ENCODE measurements at places on chromosomes 1 and 21. TPM values are rescaled to one million over a fixed set of nuclear protein-coding genes. Genes with fewer than 3 reads are reported as not detected.

Gene CAMSAP2
- 48.2 TPM for total RNA-seq

Gene PLEKHN1
- 34.4 TPM for total RNA-seq

Gene EDARADD
- total RNA-seq = 16.6 TPM

Gene DMRTA2
- not detected for total RNA-seq

Gene ELAPOR1
- 0.86 TPM for total RNA-seq

Gene OR2L2
- 0.23 TPM for total RNA-seq

Gene FAM163A
- 10.1 TPM for total RNA-seq

Gene FLG
- not detected for total RNA-seq

Gene CELA3A
- total RNA-seq = not detected

Gene CD34
- 1.6 TPM for total RNA-seq

Gene SGIP1
- total RNA-seq = 9.8 TPM

DNA sequence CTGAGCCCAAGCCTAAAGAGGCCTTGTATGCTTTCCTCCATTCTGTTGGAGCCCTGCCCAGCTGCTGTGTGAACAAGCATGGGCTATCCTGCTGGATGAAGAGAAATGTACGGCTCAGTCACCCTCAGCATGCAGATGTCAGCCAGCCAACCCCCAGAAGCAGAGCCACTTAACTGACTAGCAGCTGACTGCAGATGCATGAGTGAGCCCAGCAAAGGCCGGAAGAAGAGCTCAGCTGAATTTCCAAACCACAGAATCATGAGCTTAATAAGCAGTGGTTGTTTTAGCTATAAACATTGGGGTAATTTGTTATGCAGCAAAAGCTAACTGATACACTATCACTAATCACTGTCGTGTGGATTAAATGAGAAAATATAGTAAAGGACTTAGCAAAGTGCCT is 39.0 kb downstream of the FOXO6 start:
- DNase-seq = no peak

GRCh38 chr1:34896612-34897011 is 32.8 kb downstream of the DLGAP3 start:
- DNase-seq = no peak

DNA sequence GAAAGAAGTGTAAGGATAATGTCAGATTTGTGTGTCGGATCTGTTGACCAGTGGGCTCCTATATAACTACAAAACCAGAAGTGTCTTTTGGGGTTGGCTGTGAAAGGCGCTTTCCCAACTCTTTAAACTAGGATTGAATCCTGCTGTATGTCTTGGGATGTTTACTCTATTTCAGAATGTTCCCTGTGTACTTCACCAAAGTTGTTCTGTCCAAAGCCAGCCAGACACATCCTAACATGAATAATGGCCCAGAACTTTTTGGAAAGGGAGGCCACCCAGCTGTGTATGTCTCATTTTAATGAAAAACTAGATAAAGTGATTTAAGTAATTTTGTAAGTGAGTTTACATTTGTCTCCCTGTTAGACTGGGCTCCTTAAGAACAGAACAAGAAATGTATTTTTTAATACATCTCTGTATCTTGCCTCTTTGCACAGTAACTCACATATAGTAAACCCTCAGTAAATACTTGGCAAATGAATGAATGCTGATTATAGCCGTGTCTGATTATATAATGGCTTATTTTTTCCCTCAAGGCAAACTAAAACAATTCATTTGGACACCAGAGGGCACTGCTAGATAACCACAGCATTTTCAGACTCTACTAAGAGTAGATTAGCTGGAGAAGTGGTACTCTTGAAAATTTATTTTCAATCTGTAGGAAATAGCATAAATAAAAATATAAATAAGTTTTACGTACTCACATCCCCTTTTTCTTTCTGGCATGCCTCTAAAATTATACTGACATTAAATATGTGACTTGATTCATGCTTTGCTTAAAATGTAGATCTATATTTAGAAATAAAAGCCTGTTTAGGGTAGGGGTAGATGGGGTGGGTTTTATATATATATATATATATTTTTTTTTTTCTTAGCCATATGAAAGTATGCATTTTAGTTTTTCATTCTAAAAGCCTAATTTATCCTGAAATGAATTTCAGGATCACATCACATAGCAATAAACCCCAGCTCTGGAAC is 23.8 kb downstream of the TSEN15 start:
- DNase-seq = no peak

- no peak for DNase-seq
These were observed 31.0 kb downstream of the NCAM2 start for GRCh38 chr21:21029164-21029563.

DNA sequence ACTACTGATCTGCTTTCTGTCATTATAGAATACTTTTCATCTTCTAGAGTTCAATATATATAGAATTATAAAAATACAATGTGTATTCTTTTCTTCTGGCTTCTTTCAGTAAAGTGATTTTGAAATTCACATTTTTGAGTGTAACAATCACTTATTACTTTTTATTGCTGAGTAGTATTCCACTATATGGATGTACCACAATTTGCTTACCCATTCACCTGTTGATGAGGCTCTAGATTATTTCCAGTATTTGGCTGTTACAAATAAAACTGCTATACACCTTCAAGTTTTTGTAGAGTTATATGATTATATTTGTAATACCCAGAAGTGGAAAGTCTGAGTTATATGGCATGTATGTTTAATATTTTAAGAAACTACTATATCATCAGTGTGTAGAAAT is 159.4 kb downstream of the RWDD3 start:
- DNase-seq = no peak

GRCh38 chr1:180117764-180118116 is 36.9 kb upstream of the QSOX1 start:
- DNase-seq = no peak

- DNase-seq = no peak
These were observed 83.6 kb upstream of the CNTN2 start for GRCh38 chr1:204959374-204959773.

GRCh38 chr1:175089136-175089718 is 21.6 kb downstream of the TNN start:
- no peak for DNase-seq

GRCh38 chr1:206953126-206953525 is 6.9 kb upstream of the PIGR start:
- DNase-seq = no peak

DNA sequence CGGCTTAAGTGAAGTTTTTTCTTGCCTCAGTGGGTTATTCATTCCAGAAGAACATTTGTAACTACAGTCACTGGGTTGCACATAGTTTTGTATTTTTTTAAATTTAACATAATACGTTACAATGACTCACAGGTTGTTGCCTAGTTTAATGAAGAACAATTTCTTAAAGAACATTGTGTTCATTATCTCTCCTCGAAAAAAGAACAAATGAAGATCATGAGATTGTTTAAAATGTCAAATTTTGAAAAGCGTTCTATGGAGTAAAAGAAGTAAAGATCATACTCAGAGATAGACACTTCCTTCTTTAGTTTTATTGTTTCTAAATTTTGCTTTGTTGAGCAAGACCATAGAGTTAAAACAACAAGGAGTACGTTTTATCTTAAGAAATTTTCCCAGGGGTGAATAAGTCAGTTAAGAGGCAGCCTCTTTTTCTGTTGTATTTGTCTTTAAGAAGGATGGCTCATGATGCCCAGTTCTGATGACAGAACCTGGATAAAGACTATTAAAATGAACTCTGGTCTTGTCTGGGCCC is 10.5 kb upstream of the SLAMF1 start:
- DNase-seq = no peak

GRCh38 chr1:183279835-183280234 is 93.8 kb downstream of the LAMC2 start:
- DNase-seq = no peak

- DNase-seq = no peak
These were observed 102.5 kb upstream of the TARDBP start for GRCh38 chr1:10909697-10910680.

GRCh38 chr1:6011946-6012258 is 19.7 kb upstream of the NPHP4 start:
- no peak for DNase-seq

GRCh38 chr1:80403471-80403893 is 1397.0 kb upstream of the ADGRL4 start:
- DNase-seq = no peak

GRCh38 chr1:95325349-95325748 is 91.3 kb downstream of the RWDD3 start:
- no peak for DNase-seq

GRCh38 chr1:43557744-43558245 is 27.1 kb downstream of the PTPRF start:
- DNase-seq = no peak

- DNase-seq = no peak
These were observed 17.3 kb downstream of the PI4KB start for GRCh38 chr1:151309811-151310323.

DNA sequence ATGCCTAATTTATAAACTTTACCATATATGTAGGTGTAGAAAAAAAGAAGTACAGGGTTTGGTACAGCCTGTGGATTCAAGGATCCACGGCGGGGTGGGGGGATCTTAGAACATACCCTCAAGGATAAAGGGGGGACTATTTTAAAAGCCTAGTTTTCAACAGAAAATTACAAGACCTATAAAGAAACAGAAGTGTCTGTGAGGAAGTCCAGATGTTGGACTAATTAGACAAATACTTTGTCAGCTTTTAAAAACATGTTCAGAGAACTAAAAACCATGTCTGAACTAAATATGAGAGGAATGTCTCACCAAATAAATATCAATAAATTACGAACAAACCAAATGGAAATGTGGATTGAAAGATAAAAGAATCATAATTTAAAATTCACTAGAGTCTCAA is 51.6 kb downstream of the TRMT1L start:
- DNase-seq = no peak

GRCh38 chr1:206935491-206936067 is 10.7 kb downstream of the PIGR start:
- DNase-seq = peak; percentile 42

DNA sequence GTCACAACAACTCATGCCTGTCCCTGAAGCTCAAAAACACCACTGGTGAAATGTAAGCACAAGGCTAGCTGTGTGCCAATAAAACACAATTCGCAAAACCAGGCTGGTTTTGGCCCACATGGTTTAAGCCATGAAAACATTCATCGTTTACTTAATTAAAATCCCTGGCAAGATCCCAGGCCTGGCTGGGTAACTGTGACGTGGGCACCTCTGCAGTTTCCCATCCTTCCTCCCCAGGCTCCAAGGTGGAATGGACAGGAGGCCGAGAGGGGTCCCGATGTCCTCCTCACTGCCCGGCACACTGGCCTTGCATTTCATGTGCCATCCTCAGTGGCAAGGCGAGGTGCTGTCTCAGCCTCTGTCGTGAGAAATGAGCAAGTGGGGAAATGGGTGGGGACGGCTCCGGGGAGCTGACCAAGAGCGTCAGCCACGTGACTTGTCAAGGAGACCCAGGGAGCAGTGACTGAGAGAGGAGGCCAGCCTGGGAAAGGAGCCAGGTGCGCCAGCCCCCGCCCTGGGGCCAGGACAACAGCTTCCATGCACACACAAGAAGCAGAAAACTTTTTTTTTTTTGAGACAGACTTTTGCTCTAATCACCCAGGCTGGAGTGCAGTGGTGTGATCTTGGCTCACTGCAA is 153.1 kb upstream of the RAB4A start:
- no peak for DNase-seq

GRCh38 chr1:109636201-109636952 is 16.7 kb downstream of the AMPD2 start:
- DNase-seq = no peak

DNA sequence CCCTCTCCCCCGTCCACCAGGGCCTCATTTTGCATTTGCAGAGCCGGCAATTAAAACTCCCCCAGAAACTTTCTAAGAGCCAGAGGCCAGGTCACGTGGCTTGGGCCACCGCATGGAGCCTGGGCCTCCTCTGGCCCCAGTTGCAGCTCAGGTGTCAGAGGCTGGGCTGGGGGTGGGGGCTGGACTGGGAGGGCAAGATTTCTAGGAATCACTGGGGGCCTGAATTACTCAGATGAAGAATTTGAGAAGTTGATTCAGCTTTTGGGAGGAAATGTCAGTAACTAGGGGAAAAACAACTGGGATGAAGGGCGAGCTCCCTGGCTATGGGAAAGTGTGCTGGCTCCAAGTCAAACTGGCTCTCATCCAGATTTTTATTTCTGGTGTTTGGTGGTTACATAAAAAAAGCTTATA is 151.0 kb downstream of the CDC7 start:
- DNase-seq = no peak

- DNase-seq = peak; percentile 28
These were observed 841 bp downstream of the SNX27 start for GRCh38 chr1:151612501-151613281.

DNA sequence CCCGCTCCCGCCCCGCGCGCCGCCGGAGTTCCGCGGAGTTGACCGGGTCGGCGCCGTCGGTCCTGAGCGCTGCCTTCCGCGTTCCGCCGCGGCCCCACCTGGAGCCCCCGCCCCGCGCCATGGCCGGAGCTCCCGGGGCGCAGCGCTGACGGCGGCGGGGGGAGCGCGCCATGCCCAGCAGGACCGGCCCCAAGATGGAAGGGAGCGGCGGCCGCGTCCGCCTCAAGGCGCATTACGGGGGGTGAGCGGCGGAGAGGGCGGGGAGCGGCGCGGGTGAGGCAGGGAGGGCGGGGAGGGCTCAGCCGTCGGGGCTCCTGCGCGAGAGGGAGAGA is 216 bp downstream of the PRKCZ start:
- DNase-seq = no peak

DNA sequence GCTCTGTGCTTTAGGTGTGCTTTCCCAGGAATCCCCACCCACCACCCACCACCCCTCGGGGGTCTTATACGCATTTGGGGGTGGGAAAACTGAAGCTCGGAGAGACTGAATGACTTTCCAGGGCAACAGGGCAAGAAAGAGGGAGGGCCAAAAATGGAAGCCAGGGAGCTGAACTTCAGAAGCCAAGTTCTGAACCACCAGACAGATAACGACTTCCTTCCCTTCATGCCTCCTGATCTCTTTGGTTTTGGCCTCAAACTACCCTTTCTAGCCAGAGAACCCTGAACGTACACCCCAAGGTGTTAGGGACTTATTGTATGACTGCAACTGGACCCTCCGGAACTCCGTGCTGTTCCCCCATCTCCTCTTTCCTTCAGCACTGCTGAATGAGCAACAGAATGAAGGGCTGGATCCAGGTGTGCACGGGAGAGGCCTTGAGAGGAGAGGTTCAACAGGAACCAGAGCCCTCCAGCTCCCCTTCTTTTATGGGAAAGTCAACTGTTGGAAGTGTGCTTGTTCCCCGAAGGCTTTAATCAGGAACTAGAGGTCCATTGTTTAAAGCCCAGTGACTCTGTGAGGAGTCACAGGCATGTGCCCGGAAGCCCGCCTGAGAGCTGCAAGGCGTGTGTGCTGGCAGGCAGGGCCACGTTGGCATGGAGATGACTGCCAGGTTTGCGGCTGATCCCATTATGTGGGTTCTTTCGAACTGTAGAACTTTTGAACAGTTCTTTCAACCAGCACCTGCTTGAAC is 3.1 kb downstream of the BACE2 start:
- DNase-seq = no peak

All from mesothelial cell of epicardium (in vitro differentiated cells).